Stimulated activated CD4-positive, alpha-beta T cell treated with anti-CD3 and anti-CD28 coated beads, Interleukin-2, amount 100 ng/mL, for 24 hours (primary cell): ENCODE measurements at places on chromosomes 7 and 10.

DNA sequence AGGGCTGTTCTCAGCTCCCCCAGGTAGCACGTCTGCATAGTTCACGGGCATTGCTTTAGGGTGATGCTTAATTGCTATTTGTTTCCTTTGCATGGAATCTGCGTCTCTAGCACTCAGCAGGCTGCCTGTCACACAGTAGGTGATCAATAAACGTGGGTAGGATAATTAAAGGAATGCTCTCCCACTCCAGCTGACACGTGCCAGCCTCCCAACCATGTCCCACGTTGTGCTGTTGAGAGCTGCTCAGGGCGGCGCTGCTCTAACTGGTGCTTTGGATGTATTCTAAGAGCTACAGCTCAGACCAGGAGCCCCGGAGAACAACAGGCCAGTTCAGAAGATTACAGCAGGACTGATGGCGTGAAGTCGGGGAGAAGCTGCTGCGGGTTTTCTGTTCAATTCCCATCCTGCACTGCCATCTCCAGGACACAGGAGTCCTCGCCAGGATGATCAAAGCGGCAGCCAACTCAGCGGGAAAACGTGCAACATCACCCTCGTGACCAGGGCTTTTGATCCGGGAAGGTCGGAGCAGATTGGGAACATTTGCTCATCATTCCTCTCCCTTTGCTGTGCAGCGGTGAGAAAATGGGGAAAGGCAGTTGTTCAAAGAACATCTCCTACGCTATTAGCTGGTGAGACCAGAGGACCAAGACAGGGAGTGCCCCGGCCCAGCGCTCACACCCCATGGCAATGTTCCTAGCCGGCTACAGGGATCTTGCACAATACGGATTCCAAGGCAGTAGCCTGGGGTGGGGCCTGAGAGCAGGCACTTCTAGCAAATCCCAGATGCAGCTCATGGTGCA, 50.5 kb upstream of the FOXK1 start:
- DNase-seq: no peak

DNA sequence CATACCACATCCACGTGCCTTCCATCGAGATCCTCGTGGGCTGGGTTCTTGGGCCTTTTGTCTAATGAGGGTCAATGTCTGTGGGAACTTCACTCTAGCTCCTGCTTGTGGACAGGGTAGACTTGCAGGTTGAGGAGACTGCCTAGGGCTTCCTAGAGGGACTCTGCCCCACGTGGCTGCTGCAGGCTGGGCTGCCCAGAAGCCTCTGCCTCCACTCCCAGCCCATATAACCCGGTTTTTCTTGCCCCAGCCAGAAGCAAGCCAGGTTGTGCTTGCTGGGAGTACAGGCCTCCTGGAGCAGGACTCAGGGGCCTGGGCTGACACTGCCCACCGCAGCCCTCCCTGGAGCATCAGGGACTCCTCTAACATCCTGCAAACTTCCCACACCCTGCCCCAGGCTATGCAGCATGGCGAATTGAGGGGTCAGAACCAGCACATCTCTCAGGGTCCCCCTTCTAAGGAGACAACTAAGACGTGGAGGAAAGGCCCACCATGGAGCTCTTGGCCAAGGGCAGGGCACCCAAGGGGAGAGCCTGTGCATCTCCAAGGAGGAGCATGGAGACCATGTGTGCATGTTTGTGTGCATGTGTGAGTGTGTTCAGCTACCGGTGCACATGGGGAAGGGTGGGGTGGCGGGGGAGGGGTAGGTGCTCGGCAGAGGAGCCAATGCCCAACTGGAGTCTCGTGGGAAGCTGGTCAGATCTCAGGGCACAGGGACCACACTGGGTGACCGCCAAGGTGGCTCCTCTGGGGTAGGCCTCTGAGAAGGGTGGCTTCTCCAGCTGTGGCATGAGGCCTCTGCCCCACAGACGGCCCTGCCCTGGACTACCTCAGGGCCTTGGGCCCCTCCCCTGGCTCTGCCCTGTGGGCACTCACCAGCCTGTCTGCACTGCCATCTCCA, 62.6 kb downstream of the RASGEF1A start:
- no peak for DNase-seq

- DNase-seq: no peak
These were observed 171.7 kb downstream of the FAM107B start for GRCh38 chr10:14602807-14603533.

GRCh38 chr10:30806850-30807249, 177.3 kb upstream of the LYZL2 start:
- no peak for DNase-seq

GRCh38 chr10:108003061-108003460, 838.6 kb upstream of the SORCS1 start:
- DNase-seq: no peak
